GM23338 (cell line): ENCODE measurements at places on chromosomes 4 and X. TPM values are rescaled to one million over a fixed set of nuclear protein-coding genes. Genes with fewer than 3 reads are reported as not detected.

- peaks cover 8% of the 10 kb centered on the region; the same call in 1 of the 2 replicates for H3K4me1 ChIP-seq
- no peak overlapping the region for H3K27ac ChIP-seq
- DNase-seq: no peak
- no peaks in the 10 kb centered on the region for H3K27me3 ChIP-seq
Observed at GRCh38 chr4:151143811-151144210, 44.4 kb downstream of the RPS3A start.

GRCh38 chr4:163527172-163527571 lies 32.7 kb downstream of the TMA16 start:
- H3K4me1 ChIP-seq: peaks cover 11% of the 10 kb centered on the region; the same call in 1 of the 2 replicates
- H3K36me3 ChIP-seq: peaks cover 23% of the 10 kb centered on the region
- DNase-seq: no peak

Gene TGIF2LX
- not detected in 2 replicates for total RNA-seq

Gene CACNA1F
- 0.35 and 0.90 TPM in 2 replicates for total RNA-seq
